ENCODE measurements at places on chromosomes 1 and 21.

- DNase-seq = no peak
These were observed 1123.1 kb downstream of the PLA2G4A start for GRCh38 chr1:187951817-187952216.

GRCh38 chr1:159881622-159882526 is 18.1 kb downstream of the CFAP45 start:
- peak; percentile 99 for DNase-seq

DNA sequence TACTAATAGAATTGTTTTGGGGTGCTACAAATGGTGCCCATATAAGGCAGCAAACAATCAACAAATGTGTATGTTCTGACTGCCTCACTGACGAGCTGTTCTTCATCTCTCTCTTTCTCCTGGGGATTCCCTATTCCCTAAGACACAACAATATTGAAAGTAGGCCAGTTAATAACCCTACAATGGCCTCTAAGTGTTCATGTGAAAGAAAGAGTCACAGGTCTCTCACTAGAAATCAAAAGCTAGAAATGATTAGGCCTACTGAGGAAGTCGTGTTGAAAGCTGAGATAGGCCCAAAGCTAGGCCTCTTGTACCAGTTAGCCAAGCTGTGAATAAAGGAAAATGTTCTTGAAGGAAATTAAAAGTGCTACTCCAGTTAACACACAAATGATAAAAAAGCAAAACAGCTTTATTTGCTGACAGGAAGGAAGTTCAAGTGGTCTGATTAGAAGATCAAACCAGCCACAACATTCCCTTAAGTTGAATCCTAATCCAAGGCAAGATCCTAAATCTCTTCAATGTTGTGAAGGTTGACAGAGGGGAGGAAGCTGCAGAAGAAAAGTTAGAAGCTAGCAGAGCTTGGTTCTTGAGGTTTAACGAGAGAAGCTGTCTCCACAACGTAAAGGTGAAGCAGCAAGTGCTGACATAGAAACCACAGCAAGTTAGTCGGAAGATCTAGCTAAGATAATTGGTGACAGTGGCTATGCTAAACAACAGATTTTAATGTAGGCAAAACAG is 26.3 kb downstream of the ATP2B4 start:
- DNase-seq = peak; percentile 49

DNA sequence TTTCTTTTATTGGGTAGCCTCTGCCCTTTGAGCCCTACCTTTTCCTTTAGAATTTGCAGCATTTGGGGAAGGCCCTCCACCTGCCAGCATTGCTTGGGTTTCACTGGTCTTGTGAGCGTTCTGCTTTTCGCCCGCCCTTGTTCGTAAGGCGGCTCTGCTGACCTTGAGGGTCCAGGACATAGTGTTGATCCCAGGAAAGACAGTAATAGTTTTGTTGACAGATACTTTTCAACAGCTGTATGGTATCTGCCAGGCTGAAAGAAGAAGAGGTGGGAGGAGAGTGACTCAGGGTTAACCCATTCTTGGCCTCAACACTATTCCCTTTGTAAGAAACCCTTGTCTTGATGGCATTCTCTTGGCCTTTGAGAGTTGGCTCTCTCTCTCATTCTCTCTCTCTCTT is 113.4 kb upstream of the SPAG17 start:
- DNase-seq = no peak

DNA sequence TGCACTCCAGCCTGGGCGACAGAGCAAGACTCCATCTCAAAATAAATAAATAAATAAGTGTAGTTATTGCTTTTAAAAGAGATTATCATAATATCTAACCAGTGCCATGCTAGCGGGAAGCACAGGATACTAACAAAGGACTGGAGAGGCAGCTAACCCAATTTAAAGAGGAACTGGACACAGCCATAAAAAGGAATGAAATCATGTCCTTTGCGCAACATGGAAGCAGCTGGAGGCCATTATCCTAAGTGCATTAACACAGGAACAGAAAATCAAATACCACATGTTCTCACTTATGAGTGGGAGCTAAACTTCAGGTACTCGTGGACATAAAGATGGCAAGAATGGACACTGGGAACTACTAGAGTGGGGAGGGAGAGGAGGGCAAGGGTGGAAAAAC is 54.9 kb downstream of the TM2D1 start:
- no peak for DNase-seq

- peak; percentile 90 for DNase-seq
These were observed 1.9 kb upstream of the DHRS3 start for GRCh38 chr1:12619792-12620487.

GRCh38 chr1:245604979-245605378 is 450.2 kb downstream of the KIF26B start:
- no peak for DNase-seq

- no peak for DNase-seq
These were observed 199.4 kb upstream of the PTBP2 start for GRCh38 chr1:96521994-96522760.

DNA sequence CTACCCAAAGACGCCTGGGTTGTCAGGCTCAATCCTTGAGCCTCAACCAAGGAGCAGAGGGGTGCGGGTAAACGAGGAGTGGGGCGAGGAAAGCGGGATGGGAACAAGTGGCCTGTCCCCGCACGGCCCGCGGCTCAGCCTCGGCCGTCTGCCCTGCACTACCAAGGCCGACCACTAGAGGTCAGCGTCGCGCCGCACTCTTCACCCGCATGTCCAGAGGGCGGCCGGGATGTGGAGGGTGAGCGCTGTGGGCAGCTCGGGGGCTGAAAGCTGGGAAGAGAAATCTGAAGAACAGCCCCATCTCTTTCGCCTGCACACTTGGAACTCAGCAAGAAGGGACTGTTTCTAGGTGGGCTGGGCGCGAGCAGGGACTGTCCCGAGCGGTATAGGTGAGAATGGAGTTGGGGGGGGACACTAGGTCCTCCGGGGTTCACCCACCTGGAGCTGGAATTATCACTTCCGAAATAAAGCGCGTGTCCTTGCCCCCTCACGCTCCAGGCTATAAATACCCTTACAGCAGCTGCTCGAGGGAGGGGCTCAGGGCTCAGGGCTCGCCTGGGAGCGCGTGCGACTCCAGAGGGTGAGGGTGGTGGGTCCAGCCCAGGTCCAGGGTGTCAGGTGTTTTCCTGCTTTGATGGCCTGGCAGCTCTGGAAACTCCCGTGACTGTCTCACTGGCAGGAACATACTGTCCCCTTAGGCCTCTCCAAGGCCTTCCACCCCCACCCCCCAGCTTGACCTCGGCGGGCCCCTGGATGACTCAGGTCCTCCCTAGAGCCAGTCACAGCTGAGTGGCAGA is 9.8 kb downstream of the SLC30A2 start:
- DNase-seq = peak; percentile 67

DNA sequence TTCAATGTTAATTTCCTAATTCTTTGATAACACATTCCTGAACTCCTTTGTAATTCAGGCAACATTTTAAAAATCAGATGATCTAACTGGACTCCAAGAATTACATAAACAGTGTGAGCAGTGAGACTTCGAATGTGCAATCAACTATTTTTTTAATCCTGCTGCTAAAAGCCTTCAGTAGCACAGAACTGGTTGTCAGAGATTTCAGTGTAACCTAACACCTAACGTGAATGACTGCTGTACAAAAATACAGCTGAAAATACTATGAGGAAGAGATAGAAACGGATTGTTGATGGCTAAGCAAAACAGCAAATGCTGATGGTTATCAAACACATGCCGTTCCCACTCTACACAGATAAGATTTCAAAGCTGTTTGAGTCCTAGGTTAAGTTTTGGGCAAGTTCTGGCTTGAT is 46.1 kb downstream of the APP start:
- no peak for DNase-seq

- peak; percentile 39 for DNase-seq
These were observed 3.3 kb downstream of the KLHL21 start for GRCh38 chr1:6599141-6599975.

DNA sequence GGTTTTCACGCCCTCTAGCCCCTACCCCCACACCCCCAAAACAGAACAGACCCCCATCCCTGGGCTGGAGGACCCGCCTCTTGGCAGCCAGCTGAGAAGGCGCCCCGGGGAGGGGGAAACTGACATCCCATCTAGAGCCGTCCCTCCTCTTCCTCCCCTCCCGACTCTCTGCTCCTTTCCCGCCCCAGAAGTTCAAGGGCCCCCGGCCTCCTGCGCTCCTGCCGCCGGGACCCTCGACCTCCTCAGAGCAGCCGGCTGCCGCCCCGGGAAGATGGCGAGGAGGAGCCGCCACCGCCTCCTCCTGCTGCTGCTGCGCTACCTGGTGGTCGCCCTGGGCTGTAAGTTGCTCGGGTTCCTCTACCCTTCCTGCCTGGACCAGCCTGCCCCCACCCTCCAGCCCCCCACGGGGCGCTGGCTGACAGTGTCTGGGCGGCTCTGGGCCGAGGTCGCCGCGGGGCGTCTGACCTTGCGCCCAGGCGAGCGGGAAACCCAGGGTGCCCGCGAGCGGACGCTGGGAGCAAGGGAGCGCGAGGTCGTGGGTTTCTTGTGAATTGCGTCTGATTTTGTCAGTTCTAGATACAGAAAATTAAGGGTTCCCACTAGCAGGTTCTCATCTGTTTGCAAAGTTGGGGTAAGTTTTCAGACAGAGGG is 618 bp downstream of the JAM2 start:
- DNase-seq = peak; percentile 41

- DNase-seq = no peak
These were observed 73.1 kb upstream of the LRRN2 start for GRCh38 chr1:204758601-204759000.

DNA sequence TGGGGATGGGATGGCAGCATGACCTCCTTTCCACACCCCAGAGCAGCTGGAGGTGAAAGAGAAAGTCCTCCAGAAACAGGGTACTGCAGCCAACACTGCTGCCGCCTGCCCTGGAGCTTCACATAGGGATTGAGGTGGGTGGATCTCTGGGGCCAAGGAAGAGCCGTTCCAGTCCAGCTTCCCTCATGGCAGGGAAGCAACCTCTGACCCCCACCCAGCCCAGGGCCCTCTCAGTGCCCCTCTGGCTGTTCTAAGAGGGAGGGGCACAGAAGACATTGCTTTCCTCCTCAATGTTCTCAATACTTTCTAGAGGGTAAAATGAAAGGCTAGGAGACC is 5.7 kb downstream of the KIF21B start:
- no peak for DNase-seq

DNA sequence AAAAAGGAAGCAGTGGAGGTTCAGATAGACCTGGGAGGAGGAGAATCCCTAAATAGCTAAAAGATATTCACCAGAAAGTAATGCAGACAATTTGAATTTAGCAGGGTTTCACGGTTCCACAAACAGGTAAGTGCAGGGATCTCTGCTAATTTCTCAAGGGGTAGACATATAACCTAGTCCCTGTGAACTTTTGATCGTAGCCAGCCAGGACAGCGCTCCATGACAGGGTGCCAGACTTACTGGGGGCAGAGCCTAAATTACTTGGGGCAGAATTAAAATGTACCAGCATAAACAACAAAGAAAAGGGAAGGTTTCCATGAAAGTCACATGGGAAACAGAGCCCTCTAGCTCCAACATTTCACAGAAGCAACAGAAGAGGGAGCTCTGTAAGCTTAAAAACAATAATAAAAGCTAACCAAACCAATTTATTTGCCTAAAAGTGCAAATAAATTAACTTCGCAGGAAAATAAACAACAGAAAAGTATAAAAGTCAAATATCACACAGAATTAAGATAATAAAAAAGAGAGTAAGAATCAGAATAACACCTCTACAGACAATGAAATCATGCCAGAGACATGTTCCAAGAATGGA is 198.3 kb downstream of the DUSP10 start:
- DNase-seq = no peak

GRCh38 chr1:21539933-21540332 is 30.7 kb downstream of the ALPL start:
- no peak for DNase-seq

DNA sequence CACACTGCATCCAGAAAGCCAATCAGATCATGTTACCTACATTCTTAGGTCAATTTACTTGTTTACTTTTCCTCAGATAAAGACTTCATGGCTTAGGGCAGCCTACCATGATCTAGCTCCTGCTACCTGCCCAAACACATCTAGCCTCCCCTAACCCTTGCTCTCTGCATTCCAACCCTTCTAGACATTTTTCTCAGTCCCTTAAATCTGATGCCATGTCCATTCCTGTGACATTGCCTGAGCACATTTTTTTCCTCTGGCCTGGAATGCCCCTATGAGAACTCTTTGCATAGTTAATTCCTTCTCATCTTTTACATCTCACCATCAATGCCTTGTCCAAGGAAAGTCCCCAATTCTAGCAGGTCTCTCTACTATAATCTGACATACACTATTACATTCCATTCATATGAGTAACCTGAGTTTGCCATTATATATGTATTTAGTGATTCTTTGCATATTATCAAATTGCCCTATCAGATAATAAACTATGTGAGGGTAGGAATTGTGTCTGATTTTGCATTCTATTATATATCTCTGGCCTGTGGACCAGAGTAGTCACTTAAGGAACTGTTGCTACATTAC is 166.9 kb downstream of the COL11A1 start:
- DNase-seq = no peak

- DNase-seq = no peak
These were observed 45.3 kb upstream of the SAMSN1 start for GRCh38 chr21:14591377-14591776.

- DNase-seq = no peak
These were observed 35.1 kb downstream of the FGGY start for GRCh38 chr1:59331686-59332620.

GRCh38 chr1:218890451-218890850 is 283.2 kb upstream of the LYPLAL1 start:
- DNase-seq = no peak

DNA sequence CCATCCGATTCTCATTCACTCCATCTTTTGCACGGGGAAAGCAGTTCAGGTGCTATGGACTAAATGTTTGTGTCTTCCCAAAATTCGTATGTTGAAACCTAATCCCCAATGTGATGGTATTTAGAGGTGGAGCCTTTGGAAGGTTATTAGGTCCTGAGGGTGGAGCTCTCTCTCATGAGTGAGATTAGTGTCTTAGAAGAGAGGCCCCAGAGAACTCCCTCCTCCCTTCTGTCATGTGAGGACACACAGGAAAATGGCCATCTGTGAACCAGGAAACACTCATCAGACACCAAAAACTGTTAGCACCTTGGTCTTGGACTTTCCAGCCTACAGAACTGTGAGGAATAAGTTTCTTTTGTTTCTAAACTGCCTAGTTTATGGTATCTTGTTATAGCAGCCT is 15.8 kb upstream of the CCDC190 start:
- no peak for DNase-seq

Data from small intestine (tissue), 16 donors.